H9 (cell line): ENCODE measurements at places on chromosomes 2 and 18.
A peak's percentile ranks its signal among the peaks of the same experiment; 100 is the strongest.

DNA sequence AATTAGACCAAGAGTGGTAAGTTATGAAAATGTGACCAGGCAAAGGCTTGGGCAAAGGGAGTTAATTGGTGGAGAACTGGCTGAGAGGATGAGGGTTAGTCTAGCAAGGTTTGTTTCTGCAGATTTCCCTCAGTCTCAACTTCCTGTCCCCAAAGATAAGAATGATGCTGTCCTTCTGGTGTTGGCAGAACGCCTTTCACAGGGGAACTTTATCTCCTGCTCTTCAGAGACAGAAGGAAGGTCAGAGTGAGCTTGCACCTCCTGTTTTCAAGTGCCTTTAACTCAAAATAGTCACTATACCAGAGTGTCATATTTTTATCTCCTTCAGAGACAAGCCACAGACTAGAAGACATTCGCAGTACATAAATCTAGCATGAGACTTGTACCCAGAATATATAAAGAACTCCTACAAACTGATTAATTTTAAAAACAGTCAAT lies 95.7 kb downstream of the TEX51 start:
- no peak overlapping the region for H3K4me3 ChIP-seq
- H3K36me3 ChIP-seq = no peaks in the 10 kb centered on the region
- no peak for DNase-seq

DNA sequence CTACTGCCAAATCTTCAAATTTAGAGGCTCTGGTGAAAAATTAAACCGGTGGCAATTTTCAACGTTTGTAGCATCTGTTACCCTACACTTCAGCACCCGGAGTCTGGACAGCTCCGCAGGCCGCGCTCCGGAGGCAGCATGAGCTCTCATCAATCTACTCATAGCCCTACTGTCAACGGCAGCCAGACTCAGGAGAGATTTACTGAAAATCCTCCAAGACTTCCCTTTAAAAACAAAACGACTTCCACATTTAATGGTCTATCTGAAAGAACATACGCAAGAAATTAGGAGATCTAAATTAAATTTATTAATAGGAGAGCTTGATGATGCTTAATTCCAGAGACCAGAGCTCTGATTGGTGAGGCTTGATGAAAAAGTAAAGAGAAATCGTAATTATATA lies 970 bp upstream of the ADCYAP1 start:
- no peak overlapping the region for H3K27ac ChIP-seq
- H3K4me1 ChIP-seq = peaks cover 6% of the 10 kb centered on the region; the same call in 1 of the 2 replicates
- peaks cover 56% of the 10 kb centered on the region for H3K27me3 ChIP-seq
- H3K36me3 ChIP-seq = no peaks in the 10 kb centered on the region; the same call in 2 of the 3 replicates
- DNase-seq = peak; percentile 73

DNA sequence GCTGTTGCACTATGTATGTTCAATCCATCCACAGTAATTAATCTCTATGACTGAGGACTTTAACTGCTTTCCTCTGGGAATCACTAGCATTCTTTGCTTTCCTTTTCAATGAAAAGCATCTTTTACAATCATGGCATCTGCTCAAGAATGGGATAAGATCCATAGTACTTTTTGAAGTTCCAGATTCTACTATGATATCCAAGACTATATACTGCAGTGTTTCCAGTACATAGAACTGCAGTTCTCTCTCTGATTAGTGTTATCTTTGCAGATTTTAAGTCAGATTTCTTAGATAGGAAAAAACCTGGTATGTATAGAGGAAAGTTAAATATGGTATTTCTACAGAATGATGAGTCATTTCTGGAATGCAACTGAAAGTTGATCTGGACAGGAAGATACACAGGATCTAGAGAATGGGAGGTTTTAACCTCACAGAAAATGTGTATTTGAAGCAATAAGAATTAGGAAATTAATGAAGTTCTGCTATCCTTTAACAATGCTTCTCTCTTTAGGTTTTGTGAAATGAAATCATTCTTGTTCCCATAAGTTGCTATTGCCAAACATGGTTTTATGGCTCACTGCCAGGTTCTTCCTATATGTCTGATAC lies 670.7 kb downstream of the ERBB4 start:
- H3K27ac ChIP-seq = no peak overlapping the region
- no peak overlapping the region for H3K4me3 ChIP-seq
- no peaks in the 10 kb centered on the region for H3K27me3 ChIP-seq
- peaks cover 6% of the 10 kb centered on the region for H3K36me3 ChIP-seq
- no peak for DNase-seq
- no peaks in the 10 kb centered on the region for H3K4me1 ChIP-seq

DNA sequence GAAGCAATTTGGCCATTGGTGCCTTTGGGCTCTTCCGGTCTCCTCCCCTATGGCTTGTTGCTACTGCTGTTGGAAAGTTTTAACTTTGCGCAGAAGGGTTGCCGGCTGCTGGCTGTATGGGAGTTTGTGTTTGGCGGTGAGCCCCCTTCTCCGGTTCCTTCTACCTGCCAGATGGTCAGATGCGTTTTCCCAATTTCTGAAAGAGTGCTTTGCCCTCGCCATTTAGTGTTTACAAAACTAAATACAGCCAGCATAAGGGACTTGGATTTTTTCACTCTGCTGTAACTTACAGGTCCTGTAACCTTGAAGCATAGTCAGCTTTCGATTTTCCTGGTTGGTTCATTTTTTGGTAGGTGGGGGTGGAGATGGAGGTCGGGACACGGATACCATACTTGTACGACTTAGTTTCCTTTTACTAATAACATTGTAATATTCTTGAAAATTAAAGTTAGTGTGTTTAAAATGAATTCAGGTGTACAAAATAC lies 604 bp downstream of the COQ10B start:
- H3K27me3 ChIP-seq = no peaks in the 10 kb centered on the region
- H3K4me3 ChIP-seq = peak overlapping the region; percentile 100
- peak overlapping the region; percentile 85 for H3K27ac ChIP-seq
- H3K36me3 ChIP-seq = no peaks in the 10 kb centered on the region
- no peaks in the 10 kb centered on the region for H3K4me1 ChIP-seq

GRCh38 chr2:120858361-120859106 lies 122.9 kb downstream of the GLI2 start:
- peaks cover under 1% of the 10 kb centered on the region for H3K36me3 ChIP-seq
- peaks cover 18% of the 10 kb centered on the region for H3K4me1 ChIP-seq
- H3K27ac ChIP-seq = no peak overlapping the region
- H3K27me3 ChIP-seq = no peaks in the 10 kb centered on the region
- H3K4me3 ChIP-seq = no peak overlapping the region

- peak; percentile 60 for DNase-seq
- H3K4me3 ChIP-seq = no peak overlapping the region
- no peak overlapping the region for H3K27ac ChIP-seq
- H3K36me3 ChIP-seq = 0 out of 2 replicates have a peak, but pooled peaks cover 3% of the 10 kb centered on the region
- H3K27me3 ChIP-seq = no peaks in the 10 kb centered on the region
- peaks cover 4% of the 10 kb centered on the region; the same call in 1 of the 2 replicates for H3K4me1 ChIP-seq
Measured at GRCh38 chr2:205957452-205958154, 128.4 kb downstream of the INO80D start.

GRCh38 chr2:126107883-126108282 lies 548.1 kb upstream of the GYPC start:
- DNase-seq = no peak
- no peaks in the 10 kb centered on the region for H3K36me3 ChIP-seq
- no peak overlapping the region for H3K4me3 ChIP-seq

GRCh38 chr2:167212014-167212648 lies 323.9 kb downstream of the XIRP2 start:
- H3K27me3 ChIP-seq = no peaks in the 10 kb centered on the region
- no peak overlapping the region for H3K27ac ChIP-seq
- H3K36me3 ChIP-seq = no peaks in the 10 kb centered on the region
- H3K4me3 ChIP-seq = no peak overlapping the region
- no peaks in the 10 kb centered on the region for H3K4me1 ChIP-seq
- no peak for DNase-seq

DNA sequence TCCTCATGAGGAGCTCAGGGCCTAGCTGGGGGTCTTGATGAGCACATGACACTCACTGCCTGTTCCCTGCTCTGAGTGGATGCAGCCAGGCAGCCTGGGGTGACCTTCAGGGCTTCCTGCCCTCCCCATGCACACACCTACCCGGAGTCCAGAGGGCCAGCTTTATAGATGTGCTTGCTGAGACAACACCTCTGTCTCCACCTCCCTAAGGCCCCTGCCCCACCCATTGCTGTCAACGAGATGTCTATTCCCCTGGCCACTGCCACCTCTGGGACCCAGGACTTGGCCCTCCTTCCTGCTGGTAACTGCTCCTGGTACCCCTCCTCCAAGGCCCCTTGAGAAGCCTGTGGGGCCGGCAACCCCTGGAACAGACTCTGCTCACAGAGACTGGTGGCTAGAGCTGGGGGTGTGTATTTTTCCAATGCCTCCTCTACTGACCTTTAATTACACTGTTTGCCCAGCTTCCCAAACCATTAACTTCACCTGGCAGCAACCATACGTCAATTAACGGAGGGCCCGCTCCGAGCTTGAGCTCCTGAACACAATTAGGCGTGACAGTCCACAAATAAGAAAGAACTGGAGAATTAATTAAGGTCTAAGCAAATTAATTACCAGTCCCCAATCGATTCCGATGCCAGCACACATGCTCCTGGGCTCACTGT lies 66.3 kb downstream of the EMX1 start:
- H3K4me3 ChIP-seq = no peak overlapping the region
- no peak overlapping the region for H3K27ac ChIP-seq
- peaks cover 6% of the 10 kb centered on the region; the same call in 1 of the 2 replicates for H3K36me3 ChIP-seq
- H3K4me1 ChIP-seq = peaks cover 3% of the 10 kb centered on the region; the same call in 1 of the 2 replicates

DNA sequence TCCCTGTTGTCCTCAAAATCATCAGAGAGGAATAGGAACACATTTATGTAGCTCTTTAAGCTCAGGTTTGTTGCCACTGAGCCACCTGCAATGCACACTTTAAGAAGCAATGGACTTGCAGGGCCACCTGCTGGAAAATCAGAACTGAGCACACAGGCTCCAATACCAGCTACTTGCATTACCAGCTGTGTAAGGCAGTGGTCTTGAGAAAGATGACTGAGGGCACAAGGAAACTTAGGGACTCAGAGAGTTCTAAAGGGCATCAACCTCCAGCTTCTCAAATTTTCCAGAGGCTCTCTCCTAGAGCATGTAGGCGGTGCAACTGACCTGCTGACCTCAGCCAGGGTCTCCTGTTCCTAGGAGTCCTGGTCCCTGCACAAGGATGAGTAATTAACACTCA lies 2.5 kb upstream of the CNDP2 start:
- H3K27me3 ChIP-seq = no peaks in the 10 kb centered on the region
- peak; percentile 65 for DNase-seq
- no peaks in the 10 kb centered on the region for H3K4me1 ChIP-seq
- H3K36me3 ChIP-seq = peaks cover 6% of the 10 kb centered on the region; the same call in 2 of the 3 replicates
- no peak overlapping the region for H3K27ac ChIP-seq

DNA sequence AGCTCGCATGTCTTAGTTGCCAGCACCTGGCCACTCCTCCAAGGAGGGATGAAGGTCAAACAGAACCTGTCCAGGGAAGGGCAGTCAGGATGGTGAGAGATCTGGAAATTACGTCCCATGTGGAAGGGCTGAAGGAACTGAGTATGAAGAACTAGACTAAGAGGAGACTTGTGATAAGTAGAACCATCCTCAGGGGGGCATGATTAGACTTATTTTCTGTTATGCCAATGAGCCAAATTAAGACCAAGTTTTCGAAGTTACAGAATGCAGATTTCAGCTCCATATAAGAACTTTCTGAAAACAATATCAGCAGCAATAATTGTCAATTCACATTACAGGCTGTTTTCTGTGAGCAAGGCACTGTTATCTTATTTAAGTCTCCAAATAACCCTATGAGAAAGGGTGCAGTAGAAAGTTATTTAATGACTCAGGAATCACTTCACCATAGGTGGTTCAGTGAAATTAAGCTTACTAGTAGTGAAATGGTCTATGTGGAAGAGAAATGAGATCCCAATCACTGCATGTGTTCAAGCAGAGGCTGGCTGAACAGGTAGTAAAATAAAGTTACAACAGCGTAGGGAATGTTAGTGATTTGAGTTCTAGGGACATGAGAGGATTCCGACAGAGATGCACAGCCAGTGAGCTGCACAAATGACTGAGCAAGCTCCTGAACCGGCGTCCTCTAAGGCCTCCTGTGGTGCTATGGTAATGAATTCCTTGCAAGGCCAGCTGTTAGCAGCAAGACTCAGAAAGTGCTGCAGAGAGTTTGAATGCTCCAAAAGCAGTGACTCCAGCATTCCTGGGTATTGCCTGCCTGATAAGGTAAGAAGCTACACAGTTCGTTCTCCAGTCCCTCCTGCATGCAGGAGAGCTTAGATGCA lies 4.5 kb upstream of the DYM start:
- DNase-seq = peak; percentile 81
- H3K4me1 ChIP-seq = peaks cover 9% of the 10 kb centered on the region; the same call in 1 of the 2 replicates
- H3K4me3 ChIP-seq = peak overlapping the region; percentile 66
- H3K36me3 ChIP-seq = no peaks in the 10 kb centered on the region

- no peak for DNase-seq
- no peak overlapping the region for H3K4me3 ChIP-seq
- no peaks in the 10 kb centered on the region for H3K36me3 ChIP-seq
- H3K27me3 ChIP-seq = no peaks in the 10 kb centered on the region
- no peak overlapping the region for H3K27ac ChIP-seq
Measured at GRCh38 chr2:102708847-102709559, 52.8 kb upstream of the TMEM182 start.

- H3K36me3 ChIP-seq = peaks cover 2% of the 10 kb centered on the region; the same call in 1 of the 3 replicates
- H3K27me3 ChIP-seq = peaks cover 9% of the 10 kb centered on the region; the same call in 1 of the 2 replicates
Measured at GRCh38 chr2:237859533-237860272, at the start of gene RAMP1. Gene RAMP1 (plus strand): TSS chr2:237859623. CDS start chr2:237859676, 53 bp downstream.

DNA sequence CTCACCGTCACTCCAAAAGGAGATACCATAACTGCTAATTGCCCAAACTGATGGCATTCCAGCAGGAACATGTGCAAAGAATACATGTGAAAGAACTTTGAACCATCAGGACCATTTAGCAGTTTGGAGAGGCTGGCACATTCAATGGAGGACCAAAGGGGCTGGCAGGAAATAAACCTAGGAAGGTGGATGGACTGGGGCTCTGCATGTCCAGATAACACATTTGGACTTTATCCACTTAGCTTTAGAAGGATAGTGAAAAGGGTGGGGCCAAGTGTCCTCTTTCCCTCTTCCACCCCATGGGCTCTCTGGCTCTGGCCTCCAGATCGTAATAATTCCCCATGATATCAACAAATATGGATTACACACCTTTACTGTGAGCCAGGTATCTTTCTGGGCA lies 80.0 kb upstream of the STPG4 start:
- no peak overlapping the region for H3K27ac ChIP-seq
- H3K36me3 ChIP-seq = no peaks in the 10 kb centered on the region
- no peak for DNase-seq
- H3K27me3 ChIP-seq = no peaks in the 10 kb centered on the region

DNA sequence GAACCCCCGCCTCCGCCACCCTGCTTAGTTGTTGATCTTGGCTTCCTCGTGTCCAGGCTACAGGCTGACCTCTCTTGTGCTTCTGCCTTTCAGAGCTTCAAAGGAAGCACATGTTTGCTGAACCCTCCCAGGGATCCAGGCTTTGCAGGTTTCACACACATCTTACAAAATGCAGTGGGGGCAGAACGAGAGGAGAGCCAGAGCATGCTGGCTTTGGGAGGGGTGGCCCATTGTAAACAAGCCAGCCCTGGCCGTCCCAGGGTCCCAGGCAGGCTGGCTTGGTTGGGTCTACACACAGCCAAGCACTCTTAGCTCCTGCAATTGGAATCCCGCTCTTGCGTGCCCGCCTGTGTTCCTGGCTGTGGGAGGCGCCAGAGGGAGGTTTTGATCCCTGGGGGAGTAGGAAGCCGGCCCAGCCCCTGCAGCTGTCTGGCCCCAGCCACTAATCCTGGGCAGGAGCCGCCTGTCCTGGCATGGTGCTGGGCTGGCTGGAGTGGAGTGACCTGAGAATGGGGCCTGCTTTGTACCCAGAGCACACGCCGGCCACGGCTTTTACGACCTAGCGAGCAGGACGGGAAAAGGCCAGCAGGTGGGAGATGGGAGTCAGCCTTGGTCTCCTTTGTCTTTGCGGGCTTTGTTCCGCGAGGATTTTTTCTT lies 53.9 kb downstream of the SH3BP4 start:
- peaks cover 53% of the 10 kb centered on the region for H3K36me3 ChIP-seq
- H3K27me3 ChIP-seq = no peaks in the 10 kb centered on the region
- no peak overlapping the region for H3K4me3 ChIP-seq
- DNase-seq = peak; percentile 86
- H3K27ac ChIP-seq = no peak overlapping the region
